Left kidney (tissue), 8 donors: ENCODE measurements at places on chromosomes 2 and 18. TPM values are rescaled to one million over a fixed set of nuclear protein-coding genes. Genes with fewer than 3 reads are reported as not detected.

- no peak for DNase-seq
Measured at GRCh38 chr18:48789259-48789812, 161.4 kb downstream of the SMAD7 start.

The SERPINB5 gene
- 0.13 TPM for polyA plus RNA-seq

DNA sequence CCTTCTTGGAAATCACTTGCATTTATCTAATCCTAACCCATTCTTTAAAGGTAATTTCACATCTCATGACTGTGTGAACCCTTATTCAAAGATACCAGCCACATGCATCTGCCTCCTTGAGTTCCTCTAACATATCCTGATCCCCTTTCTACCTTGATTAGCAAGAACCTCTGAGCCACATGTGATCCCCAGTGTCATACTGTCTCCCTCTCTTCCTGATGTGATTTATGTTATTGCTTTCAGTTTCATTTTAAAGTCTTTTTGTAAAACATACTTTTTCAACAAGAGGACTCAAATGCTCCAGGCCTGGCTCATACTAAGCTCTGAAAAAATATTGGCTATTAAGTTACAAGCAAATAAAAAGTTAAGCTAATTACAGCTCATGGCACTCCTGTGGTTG, 470.1 kb downstream of the DLGAP1 start:
- DNase-seq: no peak

GRCh38 chr2:172011812-172012575, 12.2 kb downstream of the METAP1D start:
- no peak for DNase-seq

- DNase-seq: no peak
Measured at GRCh38 chr2:11588228-11589110, 54.6 kb downstream of the GREB1 start.

GRCh38 chr2:162926501-162926900, 87.9 kb upstream of the KCNH7 start:
- DNase-seq: no peak

DNA sequence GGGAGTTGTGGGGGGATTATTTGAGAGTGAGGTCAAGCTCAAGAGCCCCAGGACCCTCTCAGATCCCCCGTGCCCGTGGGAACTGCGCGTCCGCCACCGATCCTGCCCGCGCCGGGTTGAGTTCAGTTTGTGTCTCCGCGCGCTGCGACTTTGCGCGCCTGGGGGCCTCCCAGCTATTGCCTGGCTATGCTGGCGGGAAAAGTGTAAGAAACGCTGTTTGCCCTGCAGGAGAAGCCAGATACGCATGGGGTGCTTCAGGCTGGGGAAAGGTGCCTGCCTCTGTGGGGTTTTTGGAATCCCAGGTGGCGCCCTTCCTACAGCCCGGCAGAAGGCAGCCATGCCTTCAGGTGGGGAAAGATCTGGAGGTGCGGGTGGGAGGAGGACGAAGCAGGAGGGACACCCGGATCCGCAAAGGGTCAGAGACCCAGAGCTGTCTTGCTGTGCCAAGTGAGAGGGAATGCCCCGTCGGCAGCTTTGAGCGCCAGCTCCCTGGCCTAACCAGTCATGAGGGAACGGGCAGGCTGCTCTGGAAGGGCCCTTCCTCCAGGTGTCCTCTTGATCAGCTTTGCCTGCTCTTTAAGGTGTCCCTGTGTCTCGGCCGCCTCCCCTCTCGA, 22.5 kb downstream of the TEX44 start:
- DNase-seq: no peak

- peak; percentile 35 for DNase-seq
Measured at GRCh38 chr2:182359990-182360662, 66.7 kb downstream of the PDE1A start.

The CD207 gene
- not detected for polyA plus RNA-seq

The CHRND gene
- 0.96 TPM for polyA plus RNA-seq

GRCh38 chr2:228318218-228318617, 136.7 kb upstream of the SPHKAP start:
- peak; percentile 7 for DNase-seq

- no peak for DNase-seq
Measured at GRCh38 chr18:12317664-12318333, 9.8 kb downstream of the TUBB6 start.

- DNase-seq: no peak
Measured at GRCh38 chr2:223076573-223076972, 24.6 kb downstream of the KCNE4 start.

DNA sequence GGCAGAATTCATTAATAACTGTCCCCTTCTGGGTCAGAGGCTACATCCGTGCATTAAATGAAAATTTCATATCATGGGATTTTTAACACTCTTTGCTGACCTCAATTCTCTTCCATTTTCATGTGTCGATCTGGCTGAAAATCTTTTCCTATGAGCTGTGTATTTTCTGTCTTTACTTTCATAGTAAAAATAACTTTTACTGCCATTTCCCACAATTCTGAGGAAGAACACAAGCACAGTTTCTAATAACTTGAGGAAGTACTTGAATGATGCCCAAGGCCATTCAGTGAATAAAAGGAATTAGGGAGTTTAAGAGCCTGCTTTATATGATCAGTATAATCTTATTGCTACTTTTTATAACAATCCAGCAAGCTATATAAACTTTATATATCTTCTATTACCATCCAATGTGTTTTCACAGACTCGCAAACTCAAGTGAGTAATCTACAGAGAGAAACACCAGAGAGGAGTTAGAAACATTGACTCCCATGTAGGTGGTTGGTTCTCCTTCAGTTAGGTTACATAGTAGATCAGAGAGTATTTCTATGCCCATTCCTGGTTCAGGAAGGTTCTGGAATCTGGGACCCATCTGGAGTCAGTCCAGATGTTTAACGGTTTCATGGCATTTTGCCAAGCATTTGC, 340.0 kb downstream of the FBXO15 start:
- no peak for DNase-seq

The PSMD14 gene
- polyA plus RNA-seq: 61.8 TPM

DNA sequence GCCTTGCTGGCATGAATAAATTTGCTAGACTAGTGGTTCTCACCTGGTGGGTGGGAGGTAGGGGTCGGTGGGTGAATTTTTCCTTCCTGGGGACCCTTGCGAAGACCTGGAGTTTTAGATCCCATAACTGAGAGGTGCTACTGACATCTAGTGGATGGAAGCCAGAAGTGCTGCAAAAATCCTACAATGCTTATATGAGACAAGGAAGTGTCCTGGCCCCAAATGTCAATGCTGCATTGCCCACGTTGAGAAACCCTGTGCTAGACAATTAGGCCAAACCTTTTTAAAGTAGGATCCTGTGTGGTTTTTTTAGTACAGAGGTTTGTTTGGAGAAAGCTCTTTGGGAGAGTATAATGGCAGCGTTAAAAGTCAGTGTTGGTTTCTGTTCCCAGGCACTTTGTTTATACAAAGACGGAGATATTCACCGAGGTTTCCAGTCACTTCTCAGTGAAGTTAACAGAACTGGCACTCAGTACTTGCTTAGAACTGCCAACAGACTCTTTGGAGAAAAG, 9.6 kb downstream of the SERPINB8 start:
- peak; percentile 81 for DNase-seq

DNA sequence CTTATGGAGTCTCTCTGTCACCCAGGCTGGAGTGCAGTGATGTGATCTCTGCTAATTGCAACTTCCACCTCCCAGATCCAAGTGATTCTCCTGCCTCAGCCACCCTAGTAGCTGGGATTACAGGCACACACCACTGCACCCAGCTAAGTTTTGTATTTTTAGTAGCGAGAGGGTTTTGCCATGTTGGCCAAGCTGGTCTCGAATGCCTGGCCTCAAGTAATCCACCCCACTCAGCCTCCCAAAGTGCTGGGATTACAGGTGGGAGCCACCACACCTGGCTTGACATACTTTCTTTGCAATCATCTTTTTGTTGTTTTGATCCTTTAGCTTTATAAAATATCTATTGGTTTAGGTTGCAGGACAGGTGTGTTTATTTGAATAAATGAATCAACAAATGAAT, 9.7 kb upstream of the KCNE4 start:
- DNase-seq: no peak

DNA sequence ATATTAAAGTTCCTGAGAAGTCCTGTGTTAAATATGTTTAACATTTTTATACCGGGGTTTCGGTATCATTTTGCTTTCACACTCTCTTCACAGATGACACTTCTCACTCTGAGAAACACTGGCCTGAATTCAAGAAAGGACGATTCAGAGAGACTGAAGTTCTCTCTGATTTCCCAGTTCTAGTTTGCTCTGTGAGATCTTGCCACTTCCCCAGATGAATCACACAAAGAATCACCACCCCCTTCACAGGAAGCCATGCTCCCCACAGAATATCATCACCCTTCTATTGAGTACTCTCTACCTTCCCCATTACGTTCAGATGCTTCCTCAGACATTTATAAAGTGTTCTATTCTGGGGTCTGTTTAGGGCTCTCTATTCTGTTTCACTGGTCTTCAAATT, 16.1 kb upstream of the CD207 start:
- DNase-seq: no peak

- DNase-seq: no peak
Measured at GRCh38 chr2:239157269-239157668, 243.6 kb downstream of the HDAC4 start.

The NOSTRIN gene
- polyA plus RNA-seq: 37.2 TPM

DNA sequence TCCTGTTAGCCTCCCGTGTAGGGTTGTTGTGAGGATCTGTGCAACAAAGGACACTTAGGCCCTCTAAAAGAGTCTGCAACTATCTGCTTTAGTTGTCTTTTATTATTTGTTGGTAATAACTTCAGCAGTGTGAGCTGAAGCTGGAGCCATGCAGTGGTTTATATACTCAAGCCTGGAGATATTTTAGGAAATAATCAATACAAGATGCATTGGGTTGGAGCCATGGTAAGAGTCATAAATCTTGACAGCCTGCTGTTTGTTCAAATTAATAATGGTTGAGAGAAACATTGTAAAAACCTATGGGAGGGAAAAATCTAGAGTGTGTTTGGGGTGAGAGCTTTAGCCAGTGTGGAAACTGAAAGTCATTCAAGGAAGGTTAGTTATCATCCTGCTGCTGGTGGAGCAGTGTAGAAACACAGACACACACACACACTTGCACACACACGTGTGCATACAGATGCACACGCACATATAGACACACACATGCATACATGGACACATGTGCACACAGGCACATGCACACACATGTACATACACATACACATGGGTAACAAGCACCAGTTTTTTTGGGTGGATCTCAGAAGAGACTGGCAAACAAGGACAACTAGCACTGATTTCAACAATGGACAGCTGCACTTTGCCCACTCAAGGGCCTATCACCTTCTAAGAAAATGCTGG, 51.0 kb downstream of the ACOXL start:
- DNase-seq: no peak

GRCh38 chr2:213015387-213016165, 135.8 kb downstream of the IKZF2 start:
- DNase-seq: no peak

GRCh38 chr2:41736586-41736985, 311.2 kb upstream of the PKDCC start:
- no peak for DNase-seq

The SOX11 gene
- 22.9 TPM for polyA plus RNA-seq

GRCh38 chr2:6495466-6495865, 370.2 kb downstream of the CMPK2 start:
- no peak for DNase-seq

DNA sequence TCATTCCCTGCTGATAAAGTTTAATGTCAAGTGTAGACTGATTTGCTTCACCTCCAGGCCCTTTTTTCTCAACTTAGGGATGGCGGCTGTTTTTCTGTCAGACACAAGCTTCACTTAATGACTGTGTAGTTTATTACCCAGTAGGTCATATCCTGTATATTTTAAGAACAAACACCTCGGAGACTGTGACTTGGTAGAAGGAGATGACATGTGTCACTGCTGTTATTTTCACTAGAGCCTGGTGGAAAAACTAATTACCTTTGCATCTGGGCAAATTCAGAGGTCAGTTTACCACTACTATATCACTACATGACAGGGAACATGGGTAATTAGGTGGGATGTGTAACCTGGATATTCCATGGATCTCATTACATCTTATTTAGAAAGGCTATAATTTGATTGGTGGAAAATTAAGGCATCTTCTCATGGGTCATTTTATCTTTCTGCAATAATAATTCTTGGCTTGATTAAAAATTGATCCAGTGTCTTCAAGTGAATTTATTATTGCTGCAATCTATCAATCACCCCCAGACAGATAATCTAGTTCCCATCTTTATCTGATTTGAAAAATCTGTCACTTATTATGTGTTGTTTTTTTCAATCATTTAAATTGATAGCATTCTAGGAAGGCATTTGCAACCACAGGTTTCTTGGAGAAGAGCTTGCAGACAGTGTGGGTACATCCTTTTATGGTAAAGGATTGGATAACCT, 353.8 kb upstream of the SPRED2 start:
- DNase-seq: peak; percentile 51

DNA sequence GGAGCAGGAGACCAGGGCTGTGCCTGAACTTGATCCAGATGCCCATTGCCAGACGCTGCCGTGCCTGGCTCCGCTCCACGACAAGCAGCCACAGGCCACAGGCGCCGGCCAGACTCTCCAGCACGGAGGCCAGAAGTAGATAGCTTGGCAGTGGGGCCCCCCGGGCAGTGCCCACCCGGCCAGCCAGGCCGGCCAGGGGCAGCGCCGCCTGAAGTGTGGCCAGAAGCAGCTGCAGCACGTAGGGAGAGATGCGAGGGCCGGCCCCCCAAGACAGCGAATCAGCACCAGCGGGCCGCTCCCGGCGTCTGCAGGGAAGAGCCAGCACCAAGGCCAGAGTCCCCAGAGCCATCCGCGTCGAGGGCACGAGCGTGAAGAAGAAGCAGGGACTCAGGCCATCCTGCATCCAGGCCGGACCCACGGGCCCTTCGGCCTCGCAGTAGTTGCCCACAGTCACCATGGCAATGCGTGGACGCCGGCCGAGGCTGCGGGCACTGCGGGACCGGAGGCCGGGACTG, 484 bp downstream of the ABCB6 start:
- no peak for DNase-seq

The CAPN14 gene
- polyA plus RNA-seq: 0.13 TPM

DNA sequence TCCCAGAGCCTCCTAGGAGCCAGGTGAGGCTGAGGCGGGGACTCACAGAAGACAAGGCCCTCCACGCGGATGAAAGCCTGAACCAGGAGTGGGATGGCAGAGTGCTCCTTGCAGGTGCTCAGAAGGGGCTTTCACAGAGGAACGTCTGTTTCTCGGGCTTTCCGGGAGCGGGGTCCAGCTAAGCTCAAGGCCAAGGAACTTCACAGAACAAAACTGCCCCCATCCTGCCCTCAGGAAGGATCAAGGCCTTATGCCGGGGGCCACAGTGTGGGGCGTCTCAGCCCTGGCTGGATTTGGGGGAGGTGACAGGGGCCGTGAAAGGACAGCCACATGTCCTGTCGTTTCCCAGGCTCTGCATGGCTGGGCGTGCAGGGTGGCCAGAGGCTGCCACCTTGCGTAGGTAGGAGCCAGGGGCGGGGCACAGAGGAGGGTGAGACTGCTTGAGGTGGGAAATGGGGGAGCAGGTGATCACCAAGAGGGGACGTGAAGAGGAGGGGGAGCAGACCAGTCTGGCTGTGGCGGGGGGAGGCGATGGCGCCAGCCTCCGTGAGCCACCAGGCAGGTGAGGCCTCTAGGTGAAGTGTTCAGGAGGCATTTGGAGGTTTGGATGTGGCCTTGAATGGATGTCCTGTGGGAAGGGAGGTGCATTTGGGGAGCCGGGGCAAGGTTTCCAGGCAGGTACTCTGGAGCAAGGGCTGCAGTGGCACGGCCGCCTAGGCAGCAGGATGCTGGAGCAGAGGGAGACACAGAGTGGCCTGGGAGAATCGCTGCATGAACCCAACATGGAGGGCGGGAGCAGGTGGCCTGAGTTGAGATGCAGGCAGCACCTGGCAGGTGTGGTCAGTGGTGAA, 79.1 kb downstream of the TWIST2 start:
- DNase-seq: no peak
